ENCODE measurements at places on chromosomes 7 and 10.

- DNase-seq: no peak
Observed at GRCh38 chr10:48708144-48708543, 23.5 kb downstream of the WDFY4 start.

- no peak for DNase-seq
Observed at GRCh38 chr10:129890170-129890569, 73.9 kb downstream of the EBF3 start.

DNA sequence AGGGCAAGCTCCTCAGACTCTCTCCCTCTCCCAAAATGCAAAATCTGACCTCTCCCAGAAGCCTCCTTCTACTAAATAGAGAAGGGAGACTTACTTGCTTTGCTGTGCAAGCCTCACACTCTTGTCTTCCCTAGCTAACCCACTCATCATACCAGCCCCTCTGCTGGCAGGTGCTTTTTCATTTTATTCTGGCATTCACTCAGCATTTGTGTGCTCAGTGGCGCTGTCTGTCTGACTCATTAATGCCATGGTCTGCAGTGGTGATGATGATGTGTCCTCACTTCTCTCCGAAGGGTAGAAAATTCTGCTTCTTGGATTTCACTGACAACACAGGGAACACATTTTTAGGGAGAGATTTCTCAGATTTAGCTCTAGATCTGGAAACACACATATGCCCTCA lies 22.0 kb upstream of the BTRC start:
- no peak for DNase-seq

GRCh38 chr7:107070710-107071109 lies 26.2 kb downstream of the PRKAR2B start:
- no peak for DNase-seq

DNA sequence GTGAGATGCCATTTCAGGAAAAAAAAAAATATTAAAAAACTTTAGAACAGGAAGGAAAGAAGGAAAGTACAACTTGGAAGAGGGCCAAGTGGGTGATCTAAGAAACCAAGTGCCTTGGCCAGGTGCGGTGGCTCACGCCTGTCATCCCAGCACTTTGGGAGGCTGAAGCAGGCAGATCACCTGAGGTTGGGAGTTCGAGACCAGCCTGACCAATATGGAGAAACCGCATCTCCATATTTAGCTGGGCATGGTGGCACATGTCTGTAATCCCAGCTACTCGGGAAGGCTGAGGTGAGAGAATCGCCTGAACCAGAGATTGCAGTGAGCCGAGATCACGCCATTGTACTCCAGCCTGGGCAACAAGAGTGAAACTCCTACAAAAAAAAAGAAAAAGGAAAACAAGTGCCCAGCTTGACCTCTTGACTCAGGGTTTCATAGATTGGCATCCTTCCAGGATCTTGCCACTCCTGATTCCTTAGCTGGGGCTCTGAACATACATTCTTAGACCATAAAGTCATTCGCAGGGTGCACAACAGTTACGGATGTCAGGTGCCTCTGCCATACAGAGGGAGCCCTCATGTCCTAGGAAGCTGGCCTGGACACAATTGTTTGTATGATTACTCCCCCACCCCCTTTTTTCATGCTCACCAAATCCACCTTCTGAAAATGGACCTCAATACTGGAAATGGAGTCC lies 2.1 kb upstream of the GUSB start:
- no peak for DNase-seq
